ENCODE measurements at places on chromosomes 4 and X.

GRCh38 chrX:119654112-119654531, 38.8 kb downstream of the SEPTIN6 start:
- no peak for DNase-seq

DNA sequence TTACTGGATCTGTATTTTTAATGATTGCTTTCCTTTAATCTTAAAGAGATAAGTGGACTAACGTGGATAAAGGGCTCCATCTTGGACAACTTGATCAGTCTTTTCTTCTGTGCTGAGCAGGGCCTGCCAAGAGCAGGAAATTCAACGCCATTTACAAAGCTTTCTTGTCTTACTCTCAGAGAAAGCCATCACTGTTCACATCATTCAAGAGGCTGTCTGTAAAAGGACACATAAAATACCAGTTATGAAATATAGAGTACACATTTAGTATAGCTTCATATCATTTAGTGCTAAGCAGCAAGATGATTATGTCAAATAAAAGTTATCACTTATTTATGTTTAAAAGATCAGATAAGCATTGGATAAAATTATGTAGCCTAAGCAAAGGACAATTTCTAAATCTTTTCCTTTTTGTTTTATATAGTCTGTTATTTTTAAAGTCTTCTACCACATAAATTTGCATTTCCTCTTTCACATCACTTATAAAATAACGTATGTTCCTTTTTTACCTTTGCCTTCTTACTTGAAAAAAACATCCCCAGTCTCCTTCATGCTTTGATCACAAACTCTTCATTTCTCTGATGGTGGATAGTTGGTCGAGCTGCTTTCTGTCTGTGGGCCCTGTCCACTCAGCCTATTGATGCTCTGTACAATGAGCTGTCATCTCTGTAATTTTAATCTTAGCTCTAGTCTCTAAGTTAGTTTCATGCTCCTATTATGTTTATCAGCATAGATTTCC, 2.1 kb upstream of the CCNG2 start:
- DNase-seq: no peak

- DNase-seq: no peak
Observed at GRCh38 chrX:7190157-7190556, 42.2 kb upstream of the PUDP start.

DNA sequence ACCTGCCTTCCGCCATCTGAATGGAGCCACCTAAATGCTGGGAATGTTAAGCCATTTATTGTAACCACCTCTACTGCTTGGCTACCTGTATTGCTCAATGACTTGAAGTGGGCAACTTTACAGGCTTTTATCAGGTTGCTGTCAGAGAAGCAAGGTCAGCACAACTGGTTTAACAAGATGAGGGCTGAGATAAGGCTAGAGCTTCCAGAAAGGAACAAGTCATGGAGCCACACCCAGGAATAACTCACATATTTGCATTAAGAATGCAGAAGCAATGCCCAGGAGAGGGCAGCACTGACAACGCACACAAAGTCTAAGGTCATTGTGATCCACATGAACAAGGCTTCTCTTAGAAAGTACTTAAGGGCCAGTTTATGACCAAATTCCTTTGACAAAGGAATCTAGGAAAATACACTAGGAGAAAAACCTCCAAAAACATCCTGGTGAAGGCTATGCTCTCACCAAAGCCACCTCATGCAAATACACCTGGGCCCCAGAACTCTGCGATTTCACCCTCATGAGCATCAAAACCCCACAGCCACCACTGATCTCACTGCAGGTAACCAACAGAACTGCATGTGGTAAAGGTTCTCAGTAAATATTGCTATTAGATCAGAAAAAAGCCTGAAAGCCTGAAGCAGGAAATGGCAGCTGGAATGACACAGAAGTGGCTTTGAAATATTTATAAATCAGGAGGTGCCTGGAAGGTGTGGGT, 15.0 kb upstream of the STS start:
- DNase-seq: no peak

Data from NCI-H187 treated with DMSO at 0.1 percent for 48 hours (cell line).